Daoy (cell line): ENCODE measurements at places on chromosomes 6 and 20. TPM values are rescaled to one million over a fixed set of nuclear protein-coding genes. Genes with fewer than 3 reads are reported as not detected.

The PDE10A gene
- total RNA-seq, result 6.7 and 6.8 TPM in 2 replicates

The SUMO4 gene
- 0.11 TPM in 1 of 2 replicates, not detected in the other for total RNA-seq

- peak; percentile 70 for DNase-seq
Observed at GRCh38 chr6:159134701-159135364, 34.4 kb upstream of the FNDC1 start.

GRCh38 chr20:19693508-19693907 is 64.5 kb upstream of the RIN2 start:
- no peak for DNase-seq
